ENCODE measurements at places on chromosomes 7 and 10.

DNA sequence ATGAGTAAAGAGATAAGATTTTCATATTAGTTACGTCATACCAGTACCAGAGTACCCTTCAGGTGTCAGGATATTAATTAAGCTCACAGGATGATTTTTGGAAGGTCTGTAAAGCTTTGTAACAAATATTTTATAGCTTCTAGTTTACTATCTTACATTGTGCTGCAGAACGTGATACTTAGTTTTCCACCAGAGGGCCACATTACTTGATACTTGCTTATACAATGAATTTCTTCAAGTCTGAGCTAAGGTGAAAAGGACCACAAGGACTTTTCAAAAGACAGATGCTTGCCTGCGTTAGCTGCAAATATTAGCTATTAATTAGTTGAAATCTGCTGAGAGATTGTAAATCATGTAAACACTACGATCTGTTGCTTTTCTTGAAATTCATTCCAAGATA lies 12.2 kb downstream of the FOXP2 start:
- DNase-seq = no peak

GRCh38 chr10:21173802-21174714 lies 276.9 kb upstream of the NEBL start:
- DNase-seq = peak; percentile 77

DNA sequence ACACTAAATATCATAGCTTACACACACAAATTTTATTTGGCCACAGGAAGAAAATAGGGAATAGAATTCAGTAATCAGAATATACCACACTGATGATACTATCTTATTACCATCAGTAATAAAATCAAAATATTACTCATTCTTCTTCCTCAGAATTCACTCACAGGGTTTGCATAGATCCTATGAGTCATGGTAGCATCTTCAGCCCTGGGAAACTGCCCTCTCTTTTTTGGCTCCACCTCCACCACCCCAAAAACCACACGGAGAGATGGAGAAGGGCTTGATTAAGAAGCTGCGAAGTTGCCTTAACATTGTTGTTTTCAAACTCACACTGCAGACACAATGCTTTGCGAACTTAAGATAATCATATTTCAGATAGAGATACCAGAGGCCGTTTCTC lies 154.1 kb upstream of the AHR start:
- no peak for DNase-seq

DNA sequence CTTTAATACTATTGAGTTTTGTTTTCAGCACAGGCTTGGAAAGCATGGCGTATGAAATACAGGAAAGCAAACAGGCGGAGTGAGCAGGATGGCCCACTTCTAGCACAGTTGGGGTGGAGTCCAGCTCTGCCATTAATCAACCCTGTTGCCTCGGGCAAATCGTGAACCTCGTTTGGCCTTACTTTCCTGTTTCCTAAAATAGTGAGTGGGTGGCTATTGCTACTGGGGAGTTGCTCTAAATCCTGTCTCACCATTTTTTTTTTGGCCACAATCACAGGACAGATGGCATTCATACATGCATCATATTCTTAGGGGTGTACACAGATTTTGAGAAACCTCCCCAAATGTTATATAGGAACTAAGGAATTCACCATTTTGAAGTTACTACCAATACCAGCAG lies 157.8 kb downstream of the ANLN start:
- no peak for DNase-seq

DNA sequence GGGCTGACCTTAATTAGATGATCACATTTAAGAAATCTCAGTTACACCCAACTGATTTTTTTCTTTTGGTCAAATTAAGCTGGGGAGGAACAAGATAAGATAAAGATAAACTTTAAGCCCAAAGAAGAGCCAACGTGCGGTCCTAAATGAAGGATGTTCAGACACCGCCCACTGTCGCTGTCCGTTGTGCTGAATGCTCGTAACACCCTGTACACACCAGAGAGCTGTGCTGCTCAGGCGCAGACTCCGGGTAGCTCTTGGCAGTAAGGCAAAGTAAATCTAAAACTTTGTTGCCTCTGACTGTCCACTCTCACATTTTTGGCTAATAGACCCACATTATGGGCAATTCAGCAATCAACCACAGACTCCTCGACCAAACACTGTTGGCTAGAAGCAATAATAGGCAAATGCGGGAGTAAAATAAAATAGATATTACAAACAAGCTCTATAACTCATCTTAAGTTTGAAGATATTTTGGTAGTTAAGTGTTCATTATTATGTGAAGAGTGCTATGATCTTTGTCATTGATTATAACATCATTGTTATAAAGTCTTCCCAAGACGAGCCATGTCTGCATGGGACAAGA lies 57.1 kb downstream of the PLPP4 start:
- peak; percentile 76 for DNase-seq

DNA sequence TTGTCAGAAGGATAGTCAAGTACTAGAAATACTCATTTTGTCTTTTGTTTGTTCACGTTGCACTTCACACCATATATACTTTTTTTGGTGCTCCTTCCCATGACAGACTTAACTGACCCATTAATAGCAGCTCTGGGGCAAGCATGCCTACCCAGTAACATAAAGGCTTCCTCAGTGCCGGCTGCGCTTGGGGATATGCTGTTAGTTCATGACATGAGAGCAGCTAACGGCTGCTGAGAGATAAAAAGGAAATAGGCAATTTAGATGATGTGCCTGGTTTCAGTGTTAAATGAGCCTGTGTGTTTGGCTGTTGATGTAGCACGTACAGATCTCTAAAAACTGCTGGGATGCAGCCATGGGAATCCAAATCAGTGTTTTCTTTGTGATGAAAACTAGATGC lies 86.4 kb downstream of the TAX1BP1 start:
- DNase-seq = no peak

DNA sequence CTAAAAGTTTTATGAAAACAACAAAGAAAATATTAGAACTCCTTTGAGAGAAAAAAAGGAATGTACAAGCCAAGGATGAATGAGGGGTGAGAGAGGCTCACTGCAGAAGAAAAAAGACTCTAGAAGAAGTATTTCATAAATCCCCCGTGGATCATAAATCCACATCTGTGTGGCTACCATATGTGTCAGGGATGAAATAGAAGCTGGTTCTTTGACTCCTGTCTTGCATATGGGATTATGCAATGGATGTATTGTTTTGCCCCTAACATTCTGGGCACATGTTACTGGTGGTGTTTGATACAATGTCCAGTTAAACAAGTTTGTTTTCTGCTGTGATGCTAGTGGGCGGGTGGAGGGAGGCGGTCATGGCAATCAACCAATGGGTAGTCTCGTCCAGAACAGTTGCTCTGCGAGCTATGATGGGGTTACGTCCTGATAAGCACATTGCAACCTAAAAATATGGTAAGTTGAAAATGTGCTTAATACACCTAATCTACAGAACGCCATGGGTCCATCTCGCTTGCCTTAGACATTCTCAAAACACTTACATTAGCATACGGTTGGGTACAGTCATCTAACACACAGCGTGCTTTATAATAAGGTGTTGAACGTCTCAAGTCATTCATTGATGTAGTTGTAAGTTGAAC lies 34.1 kb upstream of the PITRM1 start:
- DNase-seq = no peak

- peak; percentile 48 for DNase-seq
These were observed 44.2 kb upstream of the C10orf71 start for GRCh38 chr10:49254556-49255318.

- no peak for DNase-seq
These were observed 861.1 kb downstream of the TYW1 start for GRCh38 chr7:67857698-67858097.

- DNase-seq = no peak
These were observed 105.5 kb upstream of the TBX20 start for GRCh38 chr7:35359423-35359822.

GRCh38 chr7:91837397-91838070 lies 43.0 kb downstream of the MTERF1 start:
- no peak for DNase-seq

- no peak for DNase-seq
These were observed 176.8 kb downstream of the MAD1L1 start for GRCh38 chr7:2055956-2056355.
